ENCODE measurements at places on chromosomes 1 and 21.

DNA sequence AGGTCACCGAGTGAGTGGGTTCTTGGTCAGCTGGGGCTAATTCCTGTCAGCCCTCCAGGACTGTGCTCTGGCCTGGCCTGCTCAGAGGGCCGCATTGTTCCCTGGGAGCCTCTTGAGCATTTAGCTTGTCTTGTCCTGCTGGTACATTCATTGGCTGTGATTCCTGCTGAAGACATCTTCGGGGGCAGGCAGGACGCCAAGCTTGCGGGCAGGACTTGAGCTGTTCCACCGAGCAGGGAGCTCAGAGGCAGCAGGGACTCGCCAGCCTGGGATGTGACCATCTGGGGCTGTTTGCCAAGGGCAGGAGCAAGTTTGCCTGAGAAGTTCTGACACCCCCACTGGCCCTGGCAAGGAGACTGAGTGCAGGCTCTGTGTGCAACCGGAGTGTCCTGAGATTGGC is 7.0 kb upstream of the SLC26A9 start:
- DNase-seq: no peak

DNA sequence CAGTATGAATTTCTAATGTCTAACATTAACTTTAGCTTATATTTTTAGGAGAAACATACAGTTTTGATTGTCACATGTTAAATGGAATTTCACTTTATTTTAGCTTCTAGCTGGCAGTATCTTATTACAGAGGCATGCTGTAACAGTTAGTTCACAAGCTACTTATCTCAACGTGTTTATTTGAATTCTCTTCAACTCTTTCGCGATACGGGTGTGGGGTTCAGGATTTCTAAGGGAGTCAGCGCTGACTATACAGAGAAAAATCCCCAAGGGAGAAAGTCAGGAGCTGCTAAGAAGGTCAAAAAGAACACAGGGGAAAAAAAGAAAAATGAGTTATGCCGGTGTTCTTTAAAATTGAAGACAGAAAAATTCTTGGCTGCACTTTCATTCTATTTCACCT is 296.2 kb downstream of the VAV3 start:
- DNase-seq: no peak

- DNase-seq: no peak
Measured at GRCh38 chr1:202857136-202857610, 31.8 kb downstream of the RABIF start.

GRCh38 chr1:246587606-246588005 is 21.4 kb downstream of the CNST start:
- DNase-seq: no peak

DNA sequence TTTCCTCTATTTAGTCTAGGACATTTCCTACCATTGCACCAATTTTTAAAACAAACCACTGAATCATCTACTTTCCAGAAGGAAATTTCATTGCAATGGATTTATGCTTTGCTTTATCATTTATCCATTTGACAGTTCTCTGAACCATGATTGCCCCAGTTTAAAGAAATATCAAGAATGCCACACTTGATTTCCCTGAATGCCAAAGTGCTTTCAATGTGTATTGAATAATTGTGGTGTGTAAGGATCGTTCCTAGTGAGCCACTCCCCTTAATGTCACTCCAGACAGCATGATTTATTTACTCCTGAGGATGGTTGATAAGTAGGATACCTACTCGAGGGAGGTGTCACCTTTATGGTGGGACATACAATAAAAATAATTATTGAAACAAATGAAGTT is 169.6 kb downstream of the RYR2 start:
- DNase-seq: no peak

DNA sequence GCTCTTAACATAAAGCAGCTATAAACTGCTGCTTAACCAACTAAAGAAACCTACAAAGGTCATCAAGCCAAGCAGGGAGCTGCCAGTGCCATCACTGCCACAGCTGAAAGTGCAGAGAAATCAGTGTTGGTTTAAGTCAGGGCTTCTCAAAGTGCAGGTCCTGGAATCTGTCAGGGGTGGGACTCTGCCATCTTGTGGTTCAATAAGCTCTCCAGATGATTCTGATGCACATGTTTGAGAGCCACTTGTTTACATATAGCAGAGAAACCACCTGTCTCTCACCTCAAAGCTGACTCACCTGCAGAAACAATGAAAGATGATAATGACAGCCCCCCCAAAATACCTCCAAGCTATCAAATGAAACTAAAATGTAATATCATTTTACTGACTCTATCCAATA is 49.3 kb downstream of the SH3GLB1 start:
- no peak for DNase-seq

- no peak for DNase-seq
Measured at GRCh38 chr1:113792986-113793385, 19.3 kb downstream of the RSBN1 start.

GRCh38 chr1:155083052-155083541 is 4.5 kb downstream of the EFNA3 start:
- no peak for DNase-seq

- DNase-seq: no peak
Measured at GRCh38 chr1:3697810-3698209, 45.5 kb downstream of the TP73 start.

- peak; percentile 45 for DNase-seq
Measured at GRCh38 chr1:228511546-228512445, 24.6 kb downstream of the RNF187 start.

- DNase-seq: no peak
Measured at GRCh38 chr1:30040081-30041019, 683.0 kb downstream of the MATN1 start.

DNA sequence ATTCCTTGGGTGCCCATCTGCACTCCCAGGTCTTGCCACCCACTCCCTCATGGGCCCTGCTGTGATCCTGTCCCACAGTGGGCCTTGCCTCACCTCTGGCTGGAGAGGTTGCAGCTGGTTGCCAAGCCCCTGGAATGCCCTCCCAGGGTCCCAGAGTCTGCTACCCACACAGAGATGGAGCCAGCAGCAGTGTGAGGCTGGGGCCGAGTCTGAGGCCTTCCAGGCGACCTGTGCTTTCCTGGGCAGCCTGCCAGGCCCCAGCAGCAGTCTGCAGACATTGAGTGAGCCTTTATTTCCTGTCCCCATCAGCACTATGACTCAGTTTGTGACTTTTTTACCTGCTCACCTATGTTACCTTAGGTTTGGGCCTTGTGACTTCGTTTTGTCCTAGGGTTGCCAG is 25.0 kb upstream of the TSPAN2 start:
- no peak for DNase-seq

GRCh38 chr21:34642211-34643075 is 26.4 kb upstream of the CLIC6 start:
- no peak for DNase-seq

GRCh38 chr21:44846485-44847260 is 26.8 kb downstream of the PTTG1IP start:
- DNase-seq: peak; percentile 70

DNA sequence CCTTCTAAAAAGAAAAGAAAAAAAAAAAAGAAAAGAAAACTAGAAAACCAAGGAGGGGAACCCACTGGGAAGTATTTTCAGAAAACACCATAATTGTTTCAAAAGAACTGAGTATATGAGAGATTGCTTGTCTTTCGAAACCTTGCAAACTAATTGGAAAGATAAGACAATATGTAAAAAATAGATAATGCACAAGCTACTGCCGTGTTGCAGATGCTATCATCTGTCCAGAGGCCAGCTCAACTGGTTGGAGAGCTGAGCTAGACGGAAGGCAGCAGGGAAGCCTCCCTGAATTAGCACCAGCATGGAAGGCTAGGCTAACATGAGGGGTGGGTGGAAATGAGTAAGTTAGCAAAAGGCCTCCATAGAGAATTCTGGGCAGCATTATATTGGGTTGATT is 16.2 kb upstream of the CACHD1 start:
- DNase-seq: no peak

DNA sequence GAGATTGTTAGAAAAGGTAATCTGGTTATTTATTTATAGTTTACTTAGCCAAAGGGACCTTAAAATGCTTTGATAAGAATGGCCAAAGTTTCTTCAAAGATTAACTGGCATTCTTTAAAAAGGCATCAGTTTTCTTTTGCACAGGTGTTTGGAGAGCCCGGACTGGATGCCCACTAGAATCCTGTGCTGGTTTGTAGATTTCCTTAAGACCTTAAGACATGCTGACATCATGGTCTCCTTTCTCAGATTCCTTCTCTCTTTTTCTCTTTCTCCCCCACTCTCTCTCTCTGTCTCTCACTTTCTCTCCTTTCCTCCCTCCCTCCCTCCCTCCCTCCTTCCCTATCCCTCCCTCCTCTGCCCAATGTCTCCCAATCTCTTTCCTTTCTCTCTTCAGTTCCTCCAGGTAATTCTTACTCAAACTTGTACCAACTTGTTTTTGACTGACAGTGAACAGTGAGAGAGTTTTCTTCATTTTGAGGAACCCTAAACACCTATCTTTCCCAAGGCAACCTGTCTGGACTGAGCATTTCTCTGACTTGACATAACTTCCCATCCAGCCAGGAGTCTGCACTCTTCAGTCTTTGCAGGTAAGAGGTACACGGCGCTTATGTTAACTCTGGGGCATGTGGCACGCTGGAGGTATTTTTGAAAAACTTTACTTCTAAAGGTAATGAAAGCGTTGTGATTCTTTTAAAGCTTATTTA is at the start of gene KCNJ15:
Gene KCNJ15 (plus strand): TSS at position 393 of the 704 bp plus-strand sequence. CDS start 42,271 bp downstream, outside the sequence.
- no peak for DNase-seq

- DNase-seq: peak; percentile 67
Measured at GRCh38 chr1:31605908-31606427, 11.5 kb upstream of the HCRTR1 start.

DNA sequence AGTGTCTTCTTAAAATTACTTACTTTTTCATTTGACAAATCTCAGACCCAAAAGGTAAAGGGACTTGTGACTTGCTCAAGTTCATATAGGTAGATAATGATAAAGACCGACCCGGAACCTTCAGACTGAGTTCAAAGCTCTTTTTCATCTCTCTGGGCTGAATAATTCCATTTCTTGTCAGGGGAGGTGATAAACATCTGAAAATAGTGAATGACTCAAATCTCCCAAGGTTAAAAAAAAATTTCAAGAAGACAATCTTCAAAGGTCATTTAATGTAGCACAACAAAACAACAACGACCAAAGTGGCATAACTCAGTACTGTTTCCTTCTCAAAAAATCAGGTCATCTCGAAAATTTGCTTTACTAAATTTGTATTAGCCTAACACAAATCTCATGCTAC is 20.6 kb downstream of the LUZP1 start:
- no peak for DNase-seq

DNA sequence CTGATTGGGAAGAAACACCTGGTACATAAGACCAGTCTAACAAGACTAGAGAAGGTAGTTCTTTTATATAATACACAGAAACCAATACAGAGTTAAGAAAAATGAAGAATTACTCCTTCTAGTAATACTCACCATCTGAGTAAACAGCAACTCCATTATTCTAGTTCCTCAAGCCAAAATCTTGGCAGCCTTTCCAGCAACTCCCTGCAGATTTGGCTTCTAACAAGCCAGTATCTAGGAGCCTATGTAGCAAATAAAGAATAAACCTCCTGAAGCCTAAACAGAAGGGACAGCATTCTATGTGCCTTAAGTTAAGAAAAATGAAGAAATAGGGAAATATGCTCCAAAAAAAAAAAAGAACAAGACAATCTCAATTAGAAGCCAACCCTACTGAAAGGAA is 24.5 kb downstream of the ERO1B start:
- DNase-seq: no peak

DNA sequence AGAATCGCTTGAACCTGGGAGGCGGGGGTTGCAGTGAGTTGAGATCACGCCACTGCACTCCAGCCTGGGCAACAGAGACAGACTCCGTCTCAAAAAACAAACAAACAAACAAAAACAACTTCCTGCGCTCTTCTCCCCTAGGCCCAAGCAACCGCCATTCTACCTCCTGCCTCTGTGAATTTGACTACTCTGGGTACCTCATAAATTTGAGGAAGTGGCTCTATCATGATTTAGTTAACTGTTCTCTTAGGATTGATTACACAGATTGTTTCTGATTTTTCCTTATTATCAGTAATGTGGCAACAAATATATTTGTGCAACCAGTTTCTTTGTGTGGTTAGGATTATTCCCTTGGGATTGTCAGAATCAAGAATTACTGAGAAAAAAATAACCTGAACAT is 29.7 kb downstream of the OPTC start:
- DNase-seq: no peak

DNA sequence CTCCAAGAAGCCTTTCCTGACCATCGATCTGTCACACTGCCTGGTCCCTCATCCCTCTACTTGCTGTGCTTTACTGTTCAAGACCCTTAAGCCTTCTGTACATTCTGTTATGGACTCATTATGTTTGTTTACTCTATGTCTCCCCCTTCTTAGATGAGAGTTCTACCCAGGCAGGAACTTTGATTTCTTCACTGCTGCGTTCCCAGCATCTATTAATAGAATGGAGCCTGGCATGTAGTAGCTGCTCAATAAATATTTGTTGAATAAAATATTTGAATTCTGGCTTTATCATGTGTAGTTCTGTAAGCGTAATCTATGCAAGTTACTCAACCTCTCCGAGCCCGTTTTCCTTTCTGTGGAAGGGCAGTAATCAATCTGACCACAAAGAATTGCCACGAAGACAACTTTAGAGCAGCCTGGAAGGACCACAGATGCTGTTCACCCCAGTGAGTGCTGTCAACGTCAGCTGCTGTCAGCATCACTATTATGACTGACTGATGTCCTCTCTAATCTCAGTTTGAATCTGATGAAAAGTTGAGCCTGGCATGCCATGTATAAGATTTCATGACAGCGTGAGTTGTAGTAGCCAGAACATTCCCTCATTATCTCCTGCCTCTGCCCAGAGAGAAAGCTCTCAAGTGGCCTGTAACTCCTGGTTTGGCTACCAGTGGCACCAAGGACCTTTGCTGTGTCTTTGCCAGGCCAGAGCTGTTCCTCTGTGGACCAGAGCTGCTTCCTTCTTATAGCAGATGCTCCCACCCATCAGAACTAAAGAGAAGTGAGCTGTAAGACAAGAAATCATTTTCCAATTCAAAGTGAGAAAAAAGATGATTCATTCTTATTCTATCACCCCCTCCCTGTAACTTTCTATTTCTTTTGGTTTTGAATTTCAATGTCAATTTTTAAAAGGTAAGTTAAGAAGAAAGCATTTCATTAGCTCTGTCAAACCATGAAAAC is 94.5 kb downstream of the PRDM2 start:
- no peak for DNase-seq

DNA sequence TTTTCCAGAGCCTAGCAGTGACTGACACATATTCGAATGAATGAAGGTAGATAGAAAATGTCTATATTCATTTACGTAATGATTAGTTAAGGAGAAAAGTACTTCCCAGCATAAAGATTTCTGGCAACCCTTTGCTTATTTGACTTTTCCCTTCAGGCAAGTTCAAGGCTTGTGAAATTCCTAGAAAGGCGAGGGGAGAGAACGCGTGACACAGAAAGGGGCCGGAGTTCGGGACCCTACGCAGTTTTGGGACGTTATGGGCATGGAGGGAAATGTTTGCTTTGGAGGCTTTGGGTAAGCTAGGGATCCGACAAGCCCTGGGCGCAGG is 472 bp upstream of the USP25 start:
- DNase-seq: no peak

DNA sequence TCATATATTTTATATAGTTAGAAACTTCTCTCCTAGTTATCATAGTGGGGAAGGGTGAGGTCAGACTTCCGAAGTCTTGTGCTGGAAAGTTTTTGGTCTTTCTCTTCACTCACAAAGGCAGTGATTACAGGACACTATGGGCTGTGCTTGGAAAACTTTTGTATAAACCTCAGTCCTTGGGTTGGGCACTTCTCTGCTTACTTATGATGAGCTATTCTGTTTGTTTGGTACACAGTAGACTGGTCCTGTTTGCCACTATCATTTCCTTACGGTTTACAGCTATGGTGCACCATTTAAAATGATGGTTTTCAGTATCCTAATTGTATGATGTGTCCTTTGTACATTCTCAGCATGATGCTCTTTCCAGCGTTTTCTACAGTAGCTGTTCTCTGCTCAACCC is 75.5 kb downstream of the MAP3K7CL start:
- no peak for DNase-seq

GRCh38 chr1:48246727-48247126 is 24.2 kb downstream of the SLC5A9 start:
- DNase-seq: no peak
